ENCODE measurements at places on chromosomes 2 and 18.

- no peak for DNase-seq
These were observed 427.3 kb downstream of the GALR1 start for GRCh38 chr18:77676910-77677309.

DNA sequence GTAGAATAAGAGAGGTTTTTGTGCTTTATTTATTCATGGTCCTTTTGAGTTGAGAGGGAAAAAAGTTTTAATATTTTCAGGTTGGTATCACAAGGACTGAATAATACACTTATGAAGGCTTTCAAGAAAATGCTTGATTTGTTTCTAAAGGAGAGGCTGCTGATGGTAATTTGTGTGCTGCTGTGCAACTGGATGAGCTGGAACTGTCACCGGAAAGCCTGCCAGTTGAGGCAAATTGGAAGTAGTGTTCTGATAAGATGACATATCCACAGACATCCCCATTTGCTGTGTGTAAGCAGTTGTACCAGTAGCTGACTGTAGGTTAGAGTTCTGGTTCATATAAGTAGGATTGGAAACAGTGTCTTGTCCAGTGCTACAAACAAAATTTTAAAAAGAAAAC, 21.6 kb upstream of the CACNB4 start:
- no peak for DNase-seq

DNA sequence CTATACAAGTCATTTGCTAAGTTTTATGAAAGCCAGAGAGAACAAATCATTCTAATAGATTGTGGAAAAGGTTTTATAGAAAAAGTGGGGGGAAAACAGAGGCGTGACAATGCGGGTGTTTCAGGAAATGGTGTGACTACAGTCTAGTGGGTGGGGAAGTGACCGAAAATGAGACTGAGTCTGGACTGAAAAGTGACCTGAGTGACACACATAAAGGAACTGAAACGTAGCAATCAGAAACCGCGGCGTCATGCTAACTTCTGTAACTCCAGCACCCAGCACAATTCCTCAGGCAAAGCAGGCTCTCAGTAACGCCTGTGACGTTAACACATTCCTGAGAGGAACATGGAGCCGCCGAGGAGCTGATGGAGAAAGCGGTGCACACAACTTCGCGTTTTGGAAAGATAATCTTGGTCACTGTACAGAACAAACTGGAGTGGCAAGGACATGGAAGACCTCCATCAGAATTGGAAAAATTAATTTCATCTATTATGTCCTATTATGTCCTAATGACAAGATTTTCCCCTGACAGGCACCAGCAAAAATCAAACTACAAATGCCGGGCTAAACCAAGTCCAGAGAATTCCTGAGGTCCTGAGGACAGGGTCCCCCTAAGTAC, 1.4 kb upstream of the CD226 start:
- DNase-seq = no peak

DNA sequence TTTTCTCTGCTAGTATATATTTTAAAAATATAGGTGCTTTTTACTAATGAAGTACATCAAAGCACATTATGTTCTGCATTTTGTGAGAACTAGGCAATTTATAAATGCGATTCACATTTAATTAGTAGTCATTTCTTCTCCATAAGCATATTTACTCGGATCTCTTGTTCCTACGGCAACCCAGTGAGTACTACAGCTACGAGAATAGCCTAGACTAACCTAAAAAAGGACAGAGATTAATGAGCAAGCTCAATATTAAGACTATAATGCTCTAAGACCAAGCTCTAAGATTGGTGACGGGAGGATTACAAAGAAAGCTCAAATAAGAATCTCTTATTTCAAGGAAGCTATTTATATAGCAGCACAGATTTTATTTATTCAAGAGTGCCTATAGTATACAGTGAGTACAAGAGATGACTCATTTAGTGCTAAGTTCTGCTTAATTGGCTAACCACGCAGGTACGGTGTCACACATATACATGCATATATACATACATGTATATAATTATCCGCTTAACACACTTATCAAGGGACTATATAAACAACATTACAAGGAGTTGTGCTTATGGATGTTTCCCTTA, 364.7 kb downstream of the GPD2 start:
- no peak for DNase-seq

DNA sequence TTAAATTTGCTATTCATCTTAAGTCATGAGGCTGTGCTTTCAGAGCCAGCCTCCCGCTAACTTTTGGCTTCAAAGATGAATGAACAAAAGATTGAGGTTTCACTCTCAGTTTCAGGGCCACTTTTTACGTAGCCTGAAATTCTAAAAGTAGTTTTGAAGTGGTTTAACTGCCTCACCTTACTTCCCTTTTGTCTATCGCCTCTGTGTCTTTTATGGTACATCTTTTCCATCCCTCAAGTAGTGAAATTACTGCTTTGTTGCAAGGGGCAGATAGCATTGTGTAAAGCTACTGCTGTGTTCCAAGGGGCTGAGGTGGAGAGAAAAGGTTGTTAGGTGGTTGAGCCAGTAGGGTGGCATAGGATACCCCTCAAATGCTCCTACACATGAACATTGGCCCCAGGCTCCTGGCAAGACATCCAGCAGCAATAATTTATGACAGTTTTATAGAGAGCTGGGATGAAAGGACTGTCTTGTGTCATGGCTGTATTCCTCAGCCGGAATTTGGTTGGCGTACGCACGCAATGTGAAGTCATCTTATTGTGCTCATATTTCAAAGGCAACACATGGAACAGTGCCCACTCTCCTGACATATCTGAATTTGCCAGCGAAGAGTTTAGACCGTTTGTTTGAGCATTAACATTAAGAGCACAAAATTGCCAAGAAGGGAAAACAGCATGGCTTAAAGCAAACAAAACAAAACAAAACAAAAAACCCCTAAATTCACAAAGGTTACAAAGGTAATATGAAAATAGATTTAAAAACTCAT, 32.2 kb downstream of the QPCT start:
- DNase-seq = no peak

DNA sequence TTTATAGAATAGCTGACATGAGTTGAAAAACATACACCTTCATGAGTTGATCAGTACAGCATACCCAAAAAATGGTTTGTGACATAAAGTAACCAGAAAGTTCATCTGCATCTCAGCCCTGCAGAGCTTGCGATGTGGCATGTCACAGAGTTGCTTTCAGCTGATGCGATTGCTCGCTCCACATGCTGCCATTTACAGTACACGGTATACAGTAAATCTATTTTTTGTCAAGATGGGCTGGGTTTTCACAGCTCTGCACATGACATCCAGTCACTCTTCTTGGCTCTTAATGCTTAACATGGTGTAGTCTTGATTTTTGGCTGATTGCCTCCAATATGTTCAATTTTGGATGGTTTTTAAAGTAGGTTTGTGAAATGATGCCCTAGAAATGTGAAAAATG, 811.9 kb downstream of the SATB2 start:
- DNase-seq = no peak

DNA sequence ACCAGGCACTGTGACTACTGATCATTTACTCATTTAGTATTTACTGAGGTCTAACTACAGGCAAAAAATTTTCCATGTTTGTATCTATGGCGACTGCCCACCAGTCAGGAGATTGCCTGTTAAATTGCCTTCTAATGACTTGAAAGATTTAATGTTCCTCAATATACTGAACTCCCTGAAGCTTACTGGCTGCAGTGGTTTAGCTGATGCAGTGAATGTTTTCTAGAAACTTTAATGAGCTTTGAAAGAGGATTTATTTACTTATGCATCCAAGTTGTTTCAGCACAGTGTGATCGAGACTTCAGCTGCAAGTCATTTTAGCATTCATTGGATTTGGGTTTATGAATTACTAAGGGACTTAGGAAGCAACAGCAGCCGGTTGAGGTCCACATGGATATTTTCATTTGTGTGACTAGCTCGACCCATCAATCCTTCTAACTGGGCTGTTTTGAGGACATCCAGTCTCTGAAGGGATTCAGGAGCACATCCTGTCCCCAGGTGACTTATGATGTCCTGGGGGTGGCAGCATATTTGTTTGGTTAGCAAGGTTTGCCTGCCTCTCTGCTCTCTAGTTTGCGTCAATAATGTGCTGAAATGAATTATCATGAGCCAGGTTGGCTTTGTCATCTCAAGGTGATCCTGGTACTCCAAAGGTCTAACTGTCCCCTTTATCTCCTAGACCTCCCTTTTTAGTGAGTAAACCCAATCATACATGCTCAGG, 26.8 kb downstream of the ACMSD start:
- DNase-seq = no peak

DNA sequence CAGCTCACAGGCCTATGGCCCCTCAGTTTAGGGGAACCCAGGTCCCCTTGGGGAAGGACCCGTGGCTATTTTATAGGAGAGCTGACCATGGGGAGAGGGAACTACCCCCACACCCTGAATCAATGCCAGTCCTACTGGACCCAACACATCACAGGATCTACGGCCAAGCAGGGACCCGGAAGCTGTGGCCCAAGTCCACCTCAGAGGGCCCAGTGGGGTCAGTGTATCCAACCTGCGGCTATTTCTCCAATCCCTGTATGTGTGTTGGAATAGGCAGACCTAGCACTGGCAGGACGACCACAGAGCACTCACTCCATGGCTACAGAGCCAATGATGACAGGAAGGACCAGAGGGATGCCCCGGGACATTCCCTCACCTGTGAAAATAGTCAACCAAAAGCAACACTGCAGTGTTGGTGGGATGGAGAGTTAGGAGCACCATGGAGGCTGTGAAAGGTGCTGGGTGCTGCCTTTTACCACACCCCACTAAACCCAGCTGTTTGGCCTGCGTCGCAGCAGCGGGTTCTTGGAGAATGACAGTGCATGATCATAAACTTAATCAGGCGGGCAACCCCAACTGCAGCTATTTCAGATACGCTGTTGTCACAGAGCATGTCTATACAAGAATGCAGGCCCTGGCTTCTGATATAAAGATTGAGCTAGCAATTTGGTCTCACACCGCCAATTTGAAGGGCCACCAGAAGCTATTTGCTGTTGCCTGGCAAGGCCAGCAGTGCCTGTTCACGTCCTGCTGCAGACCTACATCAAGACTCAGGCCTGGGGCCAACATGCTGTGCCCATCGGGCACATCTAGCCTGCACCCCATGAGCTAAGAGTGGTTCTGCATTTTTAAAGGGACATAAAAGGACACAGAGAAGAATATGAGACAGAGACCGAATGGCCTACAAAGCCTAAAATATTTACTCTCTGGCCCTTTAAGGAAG, 110.4 kb downstream of the EIPR1 start:
- DNase-seq = no peak

DNA sequence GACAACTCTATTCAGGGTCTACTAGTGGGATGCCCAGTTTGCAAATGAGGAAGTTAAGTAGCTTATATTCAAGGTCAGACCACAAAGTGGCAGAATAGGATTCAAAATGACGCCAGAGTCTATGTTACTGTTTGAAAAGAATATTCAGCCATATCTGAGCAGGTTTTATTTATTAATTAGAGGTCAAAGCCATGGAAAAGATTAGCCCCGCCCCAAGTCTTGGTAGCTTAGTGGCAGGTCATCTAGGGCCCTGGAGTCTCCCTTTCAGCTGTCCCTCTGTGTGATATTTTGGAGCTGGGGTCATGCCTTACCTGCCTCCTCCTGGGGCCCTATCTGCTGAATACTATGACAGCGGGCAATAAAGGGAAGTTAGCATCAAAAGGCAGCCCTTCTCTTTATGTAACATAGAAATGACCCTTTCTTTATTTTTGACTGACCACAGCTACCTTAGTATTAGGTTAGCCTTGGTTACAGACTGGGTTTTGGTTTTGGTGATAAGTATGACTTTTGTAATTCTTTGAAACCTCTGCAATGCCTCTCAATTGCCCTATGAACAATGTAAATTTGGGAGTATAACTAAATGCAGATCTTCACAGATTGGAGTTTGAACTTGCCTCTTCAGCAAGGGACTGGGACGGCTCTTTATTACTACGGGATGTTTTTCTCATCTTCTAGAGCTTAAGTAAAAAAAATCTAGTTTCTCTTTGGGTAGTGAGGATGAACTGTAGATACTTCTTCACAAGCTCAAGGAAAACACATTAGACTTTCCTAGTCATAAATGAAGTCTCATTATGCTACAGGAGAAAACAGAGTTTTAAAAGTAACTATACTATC, 153.0 kb upstream of the ITGA4 start:
- DNase-seq = no peak

- no peak for DNase-seq
These were observed 106.1 kb downstream of the ETAA1 start for GRCh38 chr2:67503066-67503795.

- no peak for DNase-seq
These were observed 66.5 kb downstream of the TSPYL6 start for GRCh38 chr2:54189539-54189938.

- peak; percentile 21 for DNase-seq
These were observed 97.2 kb downstream of the SEPTIN10 start for GRCh38 chr2:109516445-109517117.

DNA sequence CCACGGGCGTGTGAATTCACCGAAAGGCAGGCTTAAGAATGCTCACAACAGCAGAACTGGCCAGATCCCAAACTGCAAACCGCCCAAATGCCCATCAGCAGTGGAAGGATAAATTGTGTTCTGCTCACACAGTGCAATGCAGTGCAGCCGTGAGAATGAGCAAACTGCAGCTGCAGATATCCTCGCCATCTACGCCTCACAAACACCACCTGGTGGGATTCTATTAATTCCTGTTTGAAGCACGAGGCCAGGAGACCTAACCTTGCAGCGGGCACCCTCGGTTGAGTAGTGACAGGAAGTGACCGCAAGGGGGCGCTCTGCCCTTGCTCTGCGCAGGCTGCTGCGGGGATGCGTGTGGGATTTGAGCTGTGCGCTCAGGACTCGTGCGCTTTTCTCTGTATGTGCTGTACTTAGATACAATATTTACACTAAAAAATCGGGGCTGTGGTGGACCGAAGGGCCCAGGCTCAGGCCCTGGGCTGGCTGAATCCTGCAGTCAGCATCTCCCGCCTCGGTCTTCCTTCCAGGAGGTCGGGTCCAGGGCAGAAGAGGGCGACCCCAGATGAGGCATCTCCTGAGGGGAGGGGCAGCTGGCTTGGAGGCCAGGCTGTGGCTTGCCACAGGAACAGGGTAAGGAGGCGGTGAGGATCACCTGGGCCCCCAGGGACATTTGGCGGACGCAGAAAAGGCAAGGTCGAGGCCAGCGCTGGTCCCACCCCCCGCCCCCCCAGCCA, 19.8 kb upstream of the PDIA6 start:
- DNase-seq = peak; percentile 87

- no peak for DNase-seq
These were observed 496.1 kb upstream of the RAB6C start for GRCh38 chr2:129483366-129483765.

DNA sequence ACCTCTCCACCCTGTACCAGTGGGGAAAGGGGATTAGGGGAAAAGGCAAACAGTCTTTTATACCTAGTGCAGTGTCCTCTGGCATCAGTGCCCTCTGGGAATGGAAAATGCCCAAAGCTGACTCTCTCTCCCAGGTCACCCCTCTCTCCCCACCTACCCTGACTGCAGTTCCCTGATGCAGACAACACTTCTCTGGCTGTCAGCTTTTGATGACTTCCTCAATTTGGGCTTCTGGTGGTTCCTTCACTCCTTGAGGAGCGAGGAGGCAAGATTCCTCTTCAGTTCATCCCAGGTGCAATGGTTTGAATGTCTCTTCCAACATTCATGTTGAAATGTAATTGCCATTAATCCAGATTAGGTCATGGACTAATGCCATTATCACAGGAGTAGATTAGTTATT, 19.7 kb upstream of the PPM1B start:
- no peak for DNase-seq

- no peak for DNase-seq
These were observed 131.5 kb upstream of the CTDP1 start for GRCh38 chr18:79548077-79548450.

GRCh38 chr2:77001895-77002294, 520.3 kb downstream of the LRRTM4 start:
- DNase-seq = no peak

All from BE2C (cell line).